Lower leg skin (tissue), 4 donors: ENCODE measurements at places on chromosomes 5 and 9.

- no peak for DNase-seq
Observed at GRCh38 chr9:72315510-72316311, 49.3 kb downstream of the ZFAND5 start.

DNA sequence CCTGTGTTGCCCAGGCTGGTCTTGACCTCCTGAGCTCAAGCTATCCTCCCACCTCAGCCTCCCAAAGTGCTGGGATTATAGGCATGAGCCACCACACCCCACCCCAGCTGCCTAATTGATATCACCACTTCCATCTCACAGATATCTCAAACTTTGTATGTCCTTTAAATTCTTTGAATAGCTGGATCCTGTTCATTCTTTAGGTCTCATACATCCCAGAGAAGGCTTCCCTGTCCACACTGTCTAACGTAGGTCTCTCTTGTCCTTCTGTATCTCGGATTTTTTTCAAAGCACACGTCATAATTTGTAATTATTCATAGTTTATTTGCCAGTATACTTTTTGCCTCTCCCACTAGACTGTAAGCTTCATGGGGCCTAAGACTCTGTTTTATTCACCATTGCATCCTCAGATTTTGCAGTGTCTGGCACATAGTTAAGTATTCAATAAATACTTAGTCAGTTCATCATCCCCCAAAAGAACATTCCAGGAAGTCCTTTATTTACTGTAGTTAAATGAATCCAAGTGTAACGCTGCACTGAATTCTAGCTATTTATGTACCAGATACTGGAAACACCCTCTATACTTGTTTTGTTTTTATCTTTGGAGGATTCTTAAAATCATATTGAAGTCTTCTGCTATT lies 10.5 kb downstream of the ARSK start:
- no peak for DNase-seq

GRCh38 chr9:121609822-121610637 lies 41.4 kb upstream of the DAB2IP start:
- DNase-seq, result no peak

DNA sequence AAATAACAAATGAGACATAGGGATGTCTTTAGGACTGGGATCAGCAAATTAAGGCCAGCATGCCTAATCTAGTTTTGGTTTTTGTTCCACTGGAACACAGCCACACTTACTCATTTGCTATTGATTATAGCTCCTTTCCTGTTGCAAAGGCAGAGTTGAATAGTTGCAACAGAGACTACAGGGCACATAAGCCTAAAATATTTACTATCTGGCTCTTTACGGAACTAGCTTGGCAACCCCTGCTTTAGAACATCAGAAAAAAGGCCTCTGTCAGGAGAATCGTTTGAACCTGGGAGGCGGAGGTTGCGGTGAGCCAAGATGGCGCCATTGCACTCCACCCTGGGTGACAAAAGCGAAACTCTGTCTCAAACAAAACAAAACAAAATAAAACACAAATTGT lies 384.8 kb downstream of the ELAVL2 start:
- DNase-seq, result no peak

GRCh38 chr5:120037451-120037850 lies 408.1 kb downstream of the FAM170A start:
- DNase-seq, result no peak

DNA sequence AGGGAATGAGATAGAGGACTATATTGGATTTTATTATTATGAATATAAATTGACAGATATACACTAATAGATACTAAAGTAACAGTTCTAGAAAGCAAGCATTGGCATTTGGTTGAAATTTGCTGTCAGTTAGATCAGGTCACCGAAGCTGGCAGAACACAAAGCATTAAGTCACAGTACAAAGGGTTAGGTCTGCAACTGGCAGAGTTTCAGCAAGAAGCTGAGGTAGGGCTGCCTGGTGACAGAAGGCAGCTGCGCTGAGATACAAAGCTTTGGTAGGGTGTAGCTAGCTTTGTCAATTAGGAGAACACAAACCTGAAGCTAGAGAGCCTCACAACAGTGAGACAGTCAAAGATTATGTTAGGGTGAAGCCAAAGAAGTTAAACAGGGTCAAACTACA lies 6.3 kb upstream of the CSNK1G3 start:
- no peak for DNase-seq

DNA sequence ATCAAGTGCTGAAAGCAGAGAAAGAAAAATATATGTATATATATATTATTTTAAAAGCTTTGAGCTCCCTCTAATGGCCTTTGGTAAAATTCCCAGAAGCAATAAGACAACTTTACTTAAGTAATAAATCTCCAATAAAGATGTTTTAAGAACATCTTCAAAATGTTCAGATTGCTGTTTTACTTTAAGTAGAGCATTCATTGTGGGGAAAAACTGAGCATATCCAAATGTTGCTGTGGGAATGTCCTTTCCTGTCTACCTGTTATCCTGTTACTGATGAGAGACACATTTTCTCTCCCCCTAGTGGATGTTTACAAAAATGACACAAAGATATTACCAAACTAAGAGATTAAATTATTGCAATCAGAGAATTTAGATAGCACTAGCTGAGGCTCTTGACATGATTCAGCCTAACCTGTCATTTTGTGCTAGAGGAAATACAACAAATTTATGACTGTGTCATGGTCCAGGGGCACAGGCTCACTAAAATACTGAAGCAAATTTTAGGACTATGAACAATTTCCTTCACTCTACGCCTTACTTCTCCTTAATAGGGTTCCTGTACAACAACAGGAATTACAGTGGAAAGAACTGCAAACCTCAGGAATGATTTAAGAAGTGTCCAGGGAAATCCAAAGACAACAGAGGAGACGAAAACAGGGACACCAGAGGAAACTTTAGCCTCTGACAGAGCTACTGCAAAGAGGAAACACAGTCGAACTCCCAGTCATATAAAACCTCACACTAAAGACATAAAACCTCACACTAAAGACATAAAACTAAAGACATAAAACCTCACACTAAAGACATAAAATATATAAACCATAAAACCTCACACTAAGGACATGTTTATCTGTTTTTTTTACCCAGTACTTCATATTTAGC lies 24.3 kb upstream of the PRRC1 start:
- DNase-seq, result no peak

GRCh38 chr9:103798620-103799019 lies 295.5 kb upstream of the SMC2 start:
- DNase-seq, result no peak

- DNase-seq, result no peak
Observed at GRCh38 chr5:126658561-126658960, 57.8 kb downstream of the PHAX start.

- DNase-seq, result no peak
Observed at GRCh38 chr5:137234973-137235943, 263.9 kb downstream of the SPOCK1 start.

GRCh38 chr9:87610200-87611155 lies 112.8 kb downstream of the DAPK1 start:
- no peak for DNase-seq

DNA sequence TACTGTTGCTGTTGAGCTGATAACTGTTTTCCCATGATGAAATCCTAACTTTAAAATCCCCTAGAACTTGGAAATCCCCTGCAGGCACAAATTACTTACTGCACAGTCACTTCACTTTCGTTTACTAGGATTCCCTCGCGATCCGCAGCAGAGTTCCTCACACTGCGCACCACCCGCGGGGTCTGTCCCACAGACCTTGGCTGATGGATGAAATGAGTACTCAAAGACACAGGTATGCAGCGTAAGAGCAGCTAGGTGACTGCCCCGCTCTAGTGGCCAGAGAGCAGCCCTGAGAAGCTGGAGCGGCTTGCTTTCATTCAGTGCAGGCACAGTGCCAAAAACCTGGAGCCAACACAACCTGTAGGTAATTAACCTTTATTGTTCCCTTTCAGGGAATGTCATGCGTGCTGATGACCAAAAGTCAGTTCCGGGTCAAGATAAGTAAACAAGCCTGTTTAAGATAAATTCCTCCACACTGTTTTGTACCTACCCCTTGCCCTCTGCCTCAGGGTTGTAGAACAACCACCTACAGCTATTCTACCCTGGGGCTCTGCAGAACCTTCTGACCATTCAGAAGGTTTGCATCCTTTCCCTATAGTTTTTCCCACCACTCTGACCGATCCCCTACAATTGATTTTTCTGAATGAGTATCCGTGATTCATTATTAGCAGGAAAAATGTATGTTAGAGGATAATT lies 191.2 kb downstream of the CDH9 start:
- no peak for DNase-seq

DNA sequence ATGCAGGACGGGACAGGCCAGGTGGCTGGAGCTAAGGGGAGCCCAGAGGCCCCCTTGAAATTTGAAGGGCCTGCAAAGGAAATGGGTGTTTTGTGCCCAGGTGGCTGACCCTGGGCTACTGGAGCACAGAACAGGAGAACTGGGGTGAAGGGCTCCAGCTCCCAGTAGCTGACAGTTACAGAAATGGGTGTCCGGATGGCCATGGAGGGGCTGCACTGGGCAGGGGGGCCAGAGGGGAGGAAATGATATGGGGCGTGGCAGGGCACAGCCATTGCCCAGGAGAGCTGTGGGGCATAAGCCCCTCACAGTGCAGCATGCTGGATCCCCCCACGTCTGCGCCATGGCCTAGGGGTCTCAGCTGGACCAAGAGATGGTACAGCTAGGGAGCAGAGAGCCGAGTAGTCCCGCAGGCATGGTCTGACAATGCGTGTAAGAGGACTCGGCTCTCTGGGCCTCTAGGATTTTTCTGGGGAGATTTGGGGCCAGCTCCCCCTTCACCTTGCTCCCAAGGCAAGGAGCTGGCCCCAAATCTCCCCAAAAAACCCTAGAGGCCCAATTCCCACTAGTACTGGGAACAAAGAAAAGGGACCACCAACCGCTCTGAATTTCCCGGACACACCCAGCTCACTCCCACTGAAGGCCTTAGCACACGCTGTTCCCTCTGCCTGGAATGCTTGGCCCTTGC lies 7.9 kb upstream of the CARD19 start:
- DNase-seq, result no peak

DNA sequence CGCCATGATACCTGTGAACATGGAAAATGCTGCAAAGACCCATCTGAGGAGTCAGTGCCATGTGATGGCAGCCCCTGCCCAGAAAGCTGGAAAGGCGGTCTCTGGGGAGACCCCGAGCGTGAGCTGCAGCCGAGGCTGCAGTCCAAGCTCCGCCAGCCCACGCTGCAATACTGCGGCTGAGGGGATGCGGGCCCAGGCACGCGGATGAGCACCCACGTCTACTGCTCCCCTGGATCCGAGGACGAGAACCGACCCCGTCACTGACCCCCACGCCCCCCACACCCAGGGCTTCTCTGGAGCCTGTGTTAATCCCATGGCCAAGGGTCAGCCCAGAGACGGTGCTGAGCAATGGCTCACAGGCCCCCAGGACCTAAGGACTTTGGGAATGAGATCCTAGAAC lies 32.4 kb downstream of the SLC12A7 start:
- no peak for DNase-seq

- no peak for DNase-seq
Observed at GRCh38 chr5:127431977-127432585, 85.4 kb upstream of the PRRC1 start.

GRCh38 chr5:139684350-139684880 lies 36.3 kb downstream of the CXXC5 start:
- DNase-seq, result no peak

GRCh38 chr9:134622896-134623257 lies 18.7 kb upstream of the COL5A1 start:
- DNase-seq, result no peak

DNA sequence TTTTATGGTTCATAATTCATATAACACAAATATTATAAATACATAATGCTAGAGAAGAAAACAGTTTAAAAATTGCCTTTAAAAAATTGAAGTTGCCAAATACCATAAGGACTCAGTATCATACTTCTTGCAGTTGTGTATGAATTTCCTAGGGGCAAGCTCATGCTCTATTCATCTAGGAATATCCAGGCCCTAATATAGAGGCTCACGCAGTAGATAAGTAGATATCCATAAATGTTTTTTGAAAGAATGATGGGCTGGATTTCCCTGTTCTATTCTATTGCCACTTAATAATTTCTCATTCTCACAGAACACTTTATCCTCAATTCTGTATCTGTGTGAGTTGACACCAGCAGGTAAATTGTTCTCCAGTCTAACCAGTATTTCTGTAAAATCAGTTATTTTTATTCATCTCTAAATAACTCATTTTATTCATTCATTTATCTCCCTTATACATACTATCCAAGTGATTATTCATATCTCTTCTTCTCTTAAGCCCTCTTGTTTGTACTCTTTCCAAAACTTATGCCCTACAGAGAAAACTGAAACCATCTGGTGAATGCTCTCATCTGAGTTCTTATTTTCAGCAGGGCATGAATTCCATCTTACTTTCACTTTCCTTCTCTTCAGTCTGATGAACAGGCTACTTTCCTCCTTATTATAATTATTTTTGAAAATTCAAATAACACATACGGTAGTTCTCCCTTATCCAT lies 97.1 kb downstream of the SLC44A1 start:
- DNase-seq, result no peak

- no peak for DNase-seq
Observed at GRCh38 chr9:69190863-69191181, 16.7 kb downstream of the TJP2 start.

DNA sequence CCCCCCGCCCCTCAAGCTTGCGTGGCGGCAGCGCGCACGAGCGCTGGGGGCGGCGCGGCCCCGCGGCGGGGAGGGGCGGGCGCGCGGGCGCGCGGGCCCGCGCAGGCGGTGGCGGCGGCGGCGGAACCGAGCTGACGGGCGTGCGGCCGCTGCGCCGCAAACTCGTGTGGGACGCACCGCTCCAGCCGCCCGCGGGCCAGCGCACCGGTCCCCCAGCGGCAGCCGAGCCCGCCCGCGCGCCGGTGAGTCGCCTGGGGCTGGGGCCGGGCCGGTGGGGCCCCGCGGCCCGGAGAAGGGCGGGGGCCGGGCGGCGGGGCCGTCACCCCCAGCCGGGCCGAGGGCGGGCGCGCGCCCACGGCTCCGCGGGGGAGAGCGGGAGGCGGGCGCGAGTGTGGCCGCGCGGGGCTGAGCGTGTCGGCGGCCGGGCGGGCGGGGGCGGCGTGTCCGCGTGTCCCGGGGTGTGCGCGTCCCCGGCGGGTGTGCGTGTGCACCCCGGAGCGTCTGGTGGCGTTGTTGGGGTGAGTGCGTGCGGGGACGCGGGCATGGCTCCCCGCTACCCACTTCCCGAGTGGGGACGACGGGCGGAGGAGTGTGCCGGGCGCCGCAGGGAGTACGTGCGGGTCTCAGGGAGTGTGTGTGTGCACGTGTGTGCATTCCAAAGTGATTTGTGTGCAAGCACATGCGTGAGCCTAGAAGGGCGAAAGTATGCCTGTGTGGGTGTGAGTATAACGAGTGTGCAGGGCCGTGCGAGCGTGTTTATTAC lies at the start of gene NEK6:
TSS of gene NEK6 (plus strand) at position 106 of the 763 bp plus-strand sequence. CDS start 44,016 bp downstream, outside the sequence.
- DNase-seq, result no peak

GRCh38 chr5:143561219-143561618 lies 157.7 kb upstream of the NR3C1 start:
- no peak for DNase-seq

DNA sequence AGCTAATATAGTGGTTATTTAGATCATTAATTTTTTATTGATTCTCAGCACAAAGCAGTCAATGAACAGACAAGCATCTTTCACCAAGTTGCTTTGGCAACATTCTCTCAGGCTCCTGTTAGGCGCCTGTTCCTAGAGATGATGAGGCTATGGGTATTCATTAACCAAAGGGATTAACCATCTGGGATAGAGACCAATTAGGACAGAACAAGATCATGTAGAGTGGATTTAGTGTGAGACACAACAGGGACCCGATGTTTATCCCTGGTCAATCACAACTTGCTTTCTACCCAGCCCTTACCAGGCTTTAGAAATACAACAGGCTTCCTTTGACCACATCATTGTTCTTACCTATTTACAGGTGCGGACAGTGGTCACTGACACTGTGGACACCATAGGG lies 82.2 kb downstream of the PJA2 start:
- no peak for DNase-seq
